T-cell (primary cell): ENCODE measurements at places on chromosomes 16 and 17. TPM values are rescaled to one million over a fixed set of nuclear protein-coding genes. Genes with fewer than 3 reads are reported as not detected.

Gene CHMP1A
- 92.8 TPM for total RNA-seq

Gene RAB37
- total RNA-seq = 40.7 TPM

Gene ABCA5
- 43.9 TPM for total RNA-seq

Gene GCGR
- not detected for total RNA-seq

Gene KRT28
- not detected for total RNA-seq

DNA sequence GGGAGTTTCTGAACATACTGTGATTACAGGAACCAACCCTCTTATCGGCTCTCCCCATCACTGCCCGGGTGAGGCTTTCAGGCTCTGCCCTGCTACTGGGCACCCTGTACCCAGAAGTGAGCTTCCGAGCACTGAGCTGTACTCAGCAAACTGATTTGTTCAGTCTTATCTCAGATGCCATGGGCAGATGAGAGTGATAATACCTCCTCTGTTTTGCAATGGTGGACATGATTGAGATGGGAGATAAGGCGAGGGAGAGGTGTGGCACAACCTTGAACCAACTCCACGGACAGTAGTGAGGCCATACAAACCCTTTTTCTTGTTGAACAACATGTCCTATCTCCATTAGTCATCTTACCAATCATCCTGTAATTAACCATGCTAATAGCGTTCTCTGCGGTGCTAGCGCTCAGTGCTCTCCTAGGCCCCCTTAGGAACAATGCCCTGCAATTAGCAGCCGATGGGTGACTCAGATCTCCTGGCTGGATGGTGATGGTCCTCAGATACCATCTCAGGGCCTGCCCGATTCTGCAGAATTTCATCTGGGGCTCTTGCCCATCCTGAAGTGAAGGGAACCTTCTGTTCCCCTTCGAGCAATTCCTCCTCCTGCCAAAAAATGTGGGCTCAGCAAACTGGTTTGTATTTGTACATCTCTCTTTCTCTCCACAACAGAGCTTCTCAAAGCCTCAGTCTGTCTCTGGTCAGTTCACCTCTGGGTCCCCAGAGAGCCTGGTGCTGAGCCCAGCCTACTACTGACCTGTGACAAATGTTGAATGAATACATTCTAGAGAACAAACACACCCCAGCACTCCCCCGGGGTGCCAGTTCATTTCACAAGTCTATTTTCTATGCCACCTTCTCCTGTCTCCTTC, 139.3 kb upstream of the IRX3 start:
- no peak overlapping the region for H3K27ac ChIP-seq
- H3K4me1 ChIP-seq = no peaks in the 10 kb centered on the region
- H3K27me3 ChIP-seq = peaks cover under 1% of the 10 kb centered on the region
- DNase-seq = no peak

DNA sequence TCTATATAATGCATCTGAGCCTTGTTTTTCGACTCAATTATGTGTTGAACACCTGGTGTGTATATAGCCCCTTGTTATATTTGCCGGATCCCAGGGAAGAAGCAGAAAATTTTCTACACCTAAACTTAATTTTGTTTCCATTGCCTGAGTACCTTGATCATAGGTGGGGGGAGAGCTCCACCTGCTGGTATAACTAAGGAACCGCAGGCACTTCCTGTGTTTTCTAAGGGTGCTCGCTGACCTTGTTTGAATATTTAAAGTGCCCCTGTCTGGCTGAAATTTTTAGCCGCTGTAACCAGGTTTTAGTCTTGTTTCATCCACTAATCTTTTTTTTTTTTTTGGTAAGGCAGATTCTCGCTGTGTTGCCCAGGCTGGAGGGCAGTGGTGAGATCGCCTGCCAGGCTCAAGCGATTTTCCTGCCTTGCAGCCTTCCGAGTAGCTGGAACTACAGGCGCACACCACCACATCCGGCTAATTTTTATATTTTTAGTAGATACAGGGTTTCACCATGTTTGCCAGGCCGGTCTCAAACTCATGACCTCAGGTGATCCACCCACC, 6.5 kb upstream of the NUBP1 start:
- no peaks in the 10 kb centered on the region for H3K27me3 ChIP-seq
- H3K27ac ChIP-seq = peak overlapping the region; percentile 49
- peak; percentile 77 for DNase-seq
- peaks cover 19% of the 10 kb centered on the region for H3K4me1 ChIP-seq

- no peak overlapping the region for H3K4me3 ChIP-seq
- peaks cover 8% of the 10 kb centered on the region for H3K4me1 ChIP-seq
- H3K27me3 ChIP-seq = peaks cover 23% of the 10 kb centered on the region
- no peak overlapping the region for H3K27ac ChIP-seq
Observed at GRCh38 chr17:49552070-49552751, 23.5 kb upstream of the NXPH3 start.

GRCh38 chr16:31464781-31465260, 5.5 kb downstream of the ARMC5 start:
- H3K36me3 ChIP-seq = peaks cover 42% of the 10 kb centered on the region
- no peak overlapping the region for H3K27ac ChIP-seq

- H3K27me3 ChIP-seq = no peaks in the 10 kb centered on the region
- no peaks in the 10 kb centered on the region for H3K36me3 ChIP-seq
- H3K4me3 ChIP-seq = no peak overlapping the region
- H3K27ac ChIP-seq = no peak overlapping the region
Observed at GRCh38 chr16:59181821-59182420, 447.8 kb upstream of the GOT2 start.
